Amygdala (tissue), 56 donors: ENCODE measurements at places on chromosomes 2 and 18.

DNA sequence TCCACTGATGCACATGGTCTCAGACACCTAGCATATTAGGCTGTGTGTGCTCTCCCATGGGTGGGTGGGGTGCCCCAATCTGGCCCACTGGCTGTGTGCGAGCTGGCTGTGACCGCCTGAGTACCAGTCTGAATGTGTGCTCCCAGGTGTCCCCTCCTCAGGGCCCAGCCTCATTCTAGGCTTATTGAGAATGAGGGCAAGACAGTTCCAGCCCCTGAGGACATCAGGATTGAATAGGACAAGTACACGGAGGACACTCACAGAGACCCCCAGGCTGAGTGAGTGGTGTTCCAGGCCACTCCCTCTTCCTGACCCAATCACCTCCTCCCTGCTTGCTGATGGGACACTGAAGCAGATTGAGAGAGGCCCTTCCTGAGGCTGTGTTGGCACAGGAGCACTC is 116.1 kb upstream of the RAB6C start:
- DNase-seq: no peak

DNA sequence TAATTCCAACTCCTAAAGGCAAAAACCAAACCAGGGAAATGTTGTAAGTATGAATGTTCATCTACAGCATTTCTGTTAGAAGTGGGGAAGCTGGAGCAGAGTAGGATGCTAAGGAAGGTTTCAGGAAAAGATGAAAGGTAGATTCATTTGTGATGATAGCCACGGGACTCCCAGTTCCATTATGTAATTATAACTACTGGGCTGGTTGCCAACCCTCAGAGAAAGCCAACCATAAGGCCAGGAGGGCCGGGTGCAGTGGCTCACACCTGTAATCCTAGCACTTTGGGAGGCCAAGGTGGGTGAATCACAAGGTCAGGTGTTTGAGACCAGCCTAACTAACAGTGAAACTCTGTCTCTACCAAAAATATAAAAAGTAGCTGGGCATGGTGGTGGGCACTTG is 288.9 kb upstream of the ETAA1 start:
- DNase-seq: no peak

GRCh38 chr2:169038338-169038757 is 7.2 kb upstream of the ABCB11 start:
- no peak for DNase-seq

DNA sequence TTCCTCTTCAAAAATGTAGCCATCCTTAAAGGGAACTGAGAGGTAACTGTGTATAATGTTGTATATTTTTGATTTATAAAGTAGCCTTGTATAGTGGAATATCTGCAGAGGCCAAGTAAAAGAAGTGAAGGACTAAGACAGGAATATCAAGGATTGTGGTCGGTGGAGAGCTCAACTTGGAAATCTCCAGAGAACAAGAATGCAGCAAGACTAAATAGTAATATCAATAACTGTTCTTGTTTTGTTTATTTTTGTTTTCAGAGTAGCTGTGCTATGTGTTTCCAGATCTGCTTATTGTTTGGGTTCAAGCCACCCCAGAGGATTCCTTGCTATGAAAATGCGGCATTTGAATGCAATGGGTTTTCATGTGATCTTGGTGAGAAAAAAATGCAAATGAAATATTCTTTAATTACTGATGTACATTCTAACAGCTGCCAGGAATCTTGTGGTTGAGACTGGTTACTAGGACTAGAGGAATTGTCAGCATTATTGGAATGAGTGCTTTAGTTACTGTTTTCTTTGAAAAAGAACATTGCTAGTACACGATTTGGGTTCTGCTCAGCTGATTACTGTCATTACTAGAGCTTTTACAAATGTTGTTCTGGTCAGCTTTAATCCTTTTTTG is 25.0 kb downstream of the FASTKD2 start:
- DNase-seq: no peak

DNA sequence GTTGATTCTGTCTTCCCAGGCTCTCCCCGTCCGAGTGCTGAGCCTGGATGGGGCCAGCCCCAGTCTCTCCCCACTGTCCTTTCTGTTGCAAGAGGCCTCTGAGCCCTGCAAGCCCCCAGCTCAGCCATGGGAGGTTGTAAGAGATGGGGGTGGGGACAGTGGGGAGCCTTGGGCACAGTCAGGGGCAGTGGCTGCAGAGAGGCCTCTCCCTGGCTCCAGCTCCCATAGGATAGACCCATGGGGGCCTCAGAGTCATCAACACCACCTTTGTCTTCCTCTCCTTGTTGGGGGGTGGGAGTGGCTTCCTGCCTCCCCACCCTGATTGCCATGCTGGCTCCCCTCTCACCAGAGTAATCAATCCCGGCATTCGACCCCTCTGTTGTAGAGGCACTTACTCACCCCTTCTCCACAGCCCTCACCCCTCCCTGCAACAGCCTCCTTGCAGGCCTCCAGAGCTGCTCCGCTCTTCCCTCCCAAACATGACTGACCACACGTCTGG is 37.5 kb upstream of the NPAS2 start:
- no peak for DNase-seq

DNA sequence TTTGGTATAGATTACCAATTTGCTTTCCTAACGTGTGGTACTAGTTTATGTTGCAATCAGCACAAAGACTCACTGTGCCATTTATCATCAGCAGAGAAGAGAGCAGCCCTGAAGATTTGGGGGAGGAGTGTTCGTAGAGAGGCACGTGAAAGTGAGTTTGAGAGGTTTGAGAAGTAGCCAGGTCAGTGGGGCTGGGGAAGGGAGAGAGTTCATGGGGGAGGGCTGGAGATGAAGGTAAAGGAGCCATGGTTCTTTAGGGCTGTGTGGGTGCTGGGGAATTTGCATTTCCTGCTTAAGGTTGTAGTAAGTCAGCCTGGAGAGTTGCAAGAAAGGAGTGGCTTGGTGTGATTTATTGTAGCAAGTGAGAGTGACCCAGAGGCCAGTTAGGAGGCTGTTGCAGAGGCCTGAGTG is 172.1 kb downstream of the NEDD4L start:
- no peak for DNase-seq

- DNase-seq: no peak
These were observed 168.7 kb downstream of the SCG2 start for GRCh38 chr2:223433461-223433860.

- DNase-seq: no peak
These were observed 101.6 kb downstream of the PTGR3 start for GRCh38 chr18:75107196-75107930.

GRCh38 chr2:65261676-65262075 is 34.0 kb downstream of the ACTR2 start:
- no peak for DNase-seq

GRCh38 chr18:38923540-38923939 is 1357.9 kb upstream of the CELF4 start:
- DNase-seq: no peak

DNA sequence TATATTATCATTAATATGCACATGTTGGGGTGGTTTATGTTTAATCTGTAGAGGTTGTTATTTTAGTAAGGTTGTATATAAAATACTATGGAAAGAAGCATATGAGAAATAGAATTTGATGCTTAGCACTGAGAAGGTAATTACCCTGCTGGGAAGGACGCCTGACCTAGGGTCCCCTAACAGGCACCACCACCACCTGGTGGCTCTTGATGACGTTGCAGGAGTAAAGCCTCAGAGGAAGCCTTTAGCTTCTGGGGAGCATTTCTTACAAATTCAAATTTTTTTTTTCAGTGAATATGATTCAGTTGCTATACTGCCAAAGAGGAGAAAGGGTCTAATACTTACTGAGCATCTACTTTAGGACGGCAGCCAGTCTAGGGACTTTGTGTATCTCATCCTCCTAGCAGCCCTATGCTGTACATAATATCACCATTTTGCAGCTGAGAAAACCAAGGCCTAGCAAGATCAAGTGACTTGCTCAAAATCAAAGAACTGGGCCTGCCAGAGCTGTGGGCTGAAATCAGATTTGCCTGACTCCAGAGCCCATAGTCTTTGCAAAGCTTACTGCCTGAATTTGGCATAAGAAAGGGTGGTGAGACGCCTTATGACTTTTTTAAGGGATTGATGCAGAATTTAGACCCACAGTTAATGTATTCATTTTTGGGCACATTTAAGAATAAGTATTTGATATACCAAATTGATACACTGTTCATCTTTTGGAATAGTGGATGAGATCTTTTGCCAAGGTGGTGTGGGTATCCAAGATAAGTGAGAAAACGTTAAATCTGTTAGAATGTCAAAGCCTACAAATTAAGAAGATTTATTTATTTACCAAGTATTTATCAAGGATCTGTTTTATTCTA is 78.8 kb upstream of the GAREM1 start:
- peak; percentile 50 for DNase-seq

DNA sequence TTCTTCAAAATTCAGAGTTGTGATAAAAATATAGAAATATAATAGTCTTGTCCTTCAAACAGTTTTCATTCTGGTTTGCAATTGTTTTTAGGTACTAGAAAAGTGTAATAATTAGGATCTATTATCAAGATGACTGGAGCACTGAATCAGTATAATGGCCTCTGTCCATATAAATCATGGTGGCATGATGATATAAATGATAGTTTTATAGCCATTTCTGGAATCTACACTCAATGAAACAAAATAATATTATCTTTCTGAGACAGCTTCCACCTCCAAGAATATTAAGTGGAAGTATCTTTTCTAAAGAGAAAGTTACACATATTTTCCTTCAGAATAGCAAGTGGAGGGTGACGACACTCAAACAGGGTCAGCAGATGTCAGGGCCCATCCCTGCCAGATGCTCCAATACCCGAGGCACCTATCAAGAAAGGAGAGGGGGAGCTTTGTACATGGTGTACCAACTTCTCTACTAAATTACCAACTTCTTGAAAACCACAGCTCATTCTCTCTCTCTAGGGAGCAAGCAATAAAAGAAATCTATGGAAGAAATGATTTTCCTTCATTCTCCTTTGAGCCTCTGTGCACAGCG is 882.7 kb upstream of the CHAC2 start:
- no peak for DNase-seq

DNA sequence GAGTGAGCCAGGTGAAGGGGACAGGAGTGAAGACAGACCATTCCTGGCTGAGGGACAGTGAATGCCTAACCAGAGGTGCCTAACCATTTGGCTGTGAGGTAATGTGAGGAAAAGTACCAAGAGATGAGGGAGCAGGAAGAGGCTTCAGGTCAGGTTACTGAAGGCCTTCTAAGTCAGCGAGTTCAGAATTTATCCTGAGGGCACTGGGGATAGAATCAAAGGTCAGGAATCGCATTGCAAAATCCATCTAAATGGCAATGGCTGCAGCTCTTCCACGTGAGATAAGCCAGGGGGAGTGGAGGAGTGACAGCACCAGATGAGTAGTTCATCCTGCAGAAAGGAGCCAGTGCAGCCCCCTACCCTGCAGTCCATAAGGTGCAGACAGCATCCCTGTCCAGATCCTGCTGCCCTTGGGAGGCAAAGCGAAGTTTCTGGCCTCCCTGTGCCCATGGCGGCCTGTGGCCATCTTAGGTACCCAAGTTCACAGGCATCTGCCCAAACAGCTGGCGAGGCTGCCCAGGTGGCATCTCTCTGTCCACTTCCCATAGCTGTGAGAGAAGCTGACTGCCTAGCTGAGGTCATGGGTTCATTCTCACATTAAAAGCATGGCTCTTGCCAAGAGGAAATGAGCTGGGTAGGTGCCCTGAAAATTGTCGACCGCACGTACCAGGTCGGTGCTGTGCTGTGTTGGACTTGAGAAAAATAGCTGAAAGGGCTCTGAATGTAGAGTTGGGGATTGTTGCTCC is 49.5 kb downstream of the CYP27C1 start:
- DNase-seq: no peak

- DNase-seq: no peak
These were observed 152.1 kb downstream of the SLC8A1 start for GRCh38 chr2:40299781-40300180.

DNA sequence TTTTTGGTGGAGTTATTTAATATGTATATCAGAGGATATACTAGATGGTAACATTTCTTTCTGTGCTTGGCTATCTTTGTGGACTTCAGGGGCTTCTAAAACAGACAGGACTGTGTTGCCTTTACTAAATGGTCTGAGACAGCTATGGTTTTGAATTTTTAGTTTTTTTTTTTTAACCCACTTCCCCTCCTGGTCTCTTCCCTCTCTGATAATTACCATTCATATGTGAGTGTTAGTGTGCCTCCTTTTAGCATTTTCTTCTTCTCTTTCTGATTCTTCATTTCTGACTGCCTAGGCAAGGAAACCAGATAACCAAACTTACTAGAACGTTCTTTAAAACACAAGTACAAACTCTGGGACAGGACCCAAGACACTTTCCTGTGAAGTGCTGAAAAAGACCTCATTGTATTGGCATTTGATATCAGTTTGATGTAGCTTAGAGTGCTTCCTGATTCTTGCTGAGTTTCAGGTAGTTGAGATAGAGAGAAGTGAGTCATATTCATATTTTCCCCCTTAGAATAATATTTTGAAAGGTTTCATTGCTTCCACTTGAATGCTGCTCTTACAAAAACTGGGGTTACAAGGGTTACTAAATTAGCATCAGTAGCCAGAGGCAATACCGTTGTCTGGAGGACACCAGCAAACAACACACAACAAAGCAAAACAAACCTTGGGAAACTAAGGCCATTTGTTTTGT is 52.7 kb downstream of the SMAD4 start:
- no peak for DNase-seq

GRCh38 chr2:222613715-222614331 is 42.1 kb downstream of the FARSB start:
- no peak for DNase-seq

- DNase-seq: no peak
These were observed 74.7 kb downstream of the SERPINB8 start for GRCh38 chr18:64044616-64045015.

GRCh38 chr2:118954297-118955060 is 12.5 kb downstream of the MARCO start:
- no peak for DNase-seq

DNA sequence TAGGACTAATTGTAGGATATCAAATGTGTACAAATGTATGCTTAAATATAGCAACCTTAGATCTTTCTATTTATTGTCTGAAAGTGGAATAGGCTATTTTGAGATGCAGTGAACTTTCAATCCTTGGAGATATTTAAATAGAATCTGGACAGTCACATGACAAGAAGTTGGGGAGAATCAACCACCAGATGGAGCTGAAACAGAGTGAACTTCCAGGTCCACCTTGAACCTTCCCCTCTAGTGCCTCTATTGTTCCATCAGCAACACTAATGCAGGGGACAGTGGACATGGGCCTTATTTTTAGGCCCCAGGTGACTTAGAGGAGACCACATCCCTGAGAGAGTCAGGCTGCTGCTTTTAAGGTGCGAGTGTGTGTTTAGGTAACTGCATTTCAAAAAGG is 37.0 kb upstream of the CRIM1 start:
- no peak for DNase-seq

- DNase-seq: peak; percentile 43
These were observed 161.2 kb upstream of the PIEZO2 start for GRCh38 chr18:11310476-11311086.

DNA sequence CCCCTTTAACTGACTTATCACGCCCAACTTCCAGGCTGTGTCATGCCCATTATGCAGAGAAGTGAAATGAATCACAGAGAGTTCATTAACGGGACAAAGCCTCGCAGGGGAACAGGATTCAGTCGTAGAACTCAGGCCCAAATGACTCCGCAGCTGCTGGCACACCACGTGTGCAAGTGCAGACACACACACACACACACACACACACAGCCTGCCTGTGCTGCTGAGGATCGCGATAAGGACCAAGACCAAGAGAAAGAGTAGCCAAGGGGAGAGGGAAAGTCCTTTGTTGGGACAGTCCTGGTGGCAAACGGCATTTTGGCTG is 90.0 kb upstream of the TAF1B start:
- DNase-seq: no peak
